GOT3 (cell line): ENCODE measurements at places on chromosomes 1 and 21.

GRCh38 chr21:29477941-29478340 lies 179.2 kb downstream of the BACH1 start:
- no peak for DNase-seq

- DNase-seq: no peak
These were observed 358.0 kb upstream of the C1orf87 start for GRCh38 chr1:60431593-60431992.

- DNase-seq: no peak
These were observed 350.9 kb upstream of the ADGRL2 start for GRCh38 chr1:81449786-81450185.

DNA sequence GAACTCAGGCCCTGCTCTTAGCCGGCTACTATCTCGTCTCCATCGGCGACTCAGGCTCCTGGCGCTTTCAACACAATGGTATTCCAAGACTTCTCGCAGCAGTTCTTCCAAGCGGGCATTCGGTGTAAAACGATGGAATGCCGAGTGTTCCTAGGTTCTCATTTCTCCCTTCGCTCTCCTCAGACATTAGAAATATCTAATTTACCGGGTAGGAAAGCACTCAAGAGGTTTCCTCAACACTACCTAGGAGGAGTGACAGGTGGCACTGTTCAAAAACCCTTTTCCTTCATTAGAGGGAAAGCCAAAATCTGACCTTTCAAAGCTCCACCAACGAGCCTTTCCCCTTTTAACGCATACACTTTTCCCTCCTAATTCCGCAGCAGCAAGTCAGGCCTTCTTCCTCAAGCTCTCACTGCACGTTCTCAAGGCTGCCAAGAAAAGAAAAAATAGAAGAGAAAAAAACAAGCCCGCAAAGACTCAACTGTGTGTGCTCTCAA lies 601 bp downstream of the UBE2G2 start:
- DNase-seq: no peak

- no peak for DNase-seq
These were observed 43.3 kb upstream of the FCRL4 start for GRCh38 chr1:157641177-157641576.

DNA sequence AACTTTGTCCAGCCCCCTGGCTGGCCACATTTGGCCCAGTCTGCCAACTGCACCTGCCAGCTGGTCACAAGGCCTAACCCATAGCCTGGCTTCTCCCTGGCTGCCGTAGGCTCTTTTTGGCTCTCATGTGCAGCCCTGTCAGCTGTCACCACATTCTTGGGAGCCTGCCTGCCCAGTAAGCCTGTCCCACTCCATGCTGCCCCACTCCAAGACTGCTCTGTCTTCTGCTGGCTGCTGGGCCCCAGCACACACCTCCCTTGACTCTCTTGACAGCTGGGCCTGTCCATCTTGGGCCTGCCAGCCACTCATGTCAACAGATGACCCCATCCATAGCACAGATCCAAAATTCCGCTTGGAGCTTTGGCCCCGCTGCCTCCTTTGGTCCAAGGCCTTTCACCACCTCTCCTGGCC lies 74.3 kb upstream of the EDN2 start:
- DNase-seq: no peak

GRCh38 chr1:17573518-17574041 lies 34.1 kb downstream of the ARHGEF10L start:
- no peak for DNase-seq

GRCh38 chr1:61518670-61519400 lies 206.1 kb downstream of the TM2D1 start:
- DNase-seq: no peak

- no peak for DNase-seq
These were observed 21.9 kb downstream of the MAP7D1 start for GRCh38 chr1:36177589-36178431.
